ENCODE measurements at places on chromosomes 1 and 21.

DNA sequence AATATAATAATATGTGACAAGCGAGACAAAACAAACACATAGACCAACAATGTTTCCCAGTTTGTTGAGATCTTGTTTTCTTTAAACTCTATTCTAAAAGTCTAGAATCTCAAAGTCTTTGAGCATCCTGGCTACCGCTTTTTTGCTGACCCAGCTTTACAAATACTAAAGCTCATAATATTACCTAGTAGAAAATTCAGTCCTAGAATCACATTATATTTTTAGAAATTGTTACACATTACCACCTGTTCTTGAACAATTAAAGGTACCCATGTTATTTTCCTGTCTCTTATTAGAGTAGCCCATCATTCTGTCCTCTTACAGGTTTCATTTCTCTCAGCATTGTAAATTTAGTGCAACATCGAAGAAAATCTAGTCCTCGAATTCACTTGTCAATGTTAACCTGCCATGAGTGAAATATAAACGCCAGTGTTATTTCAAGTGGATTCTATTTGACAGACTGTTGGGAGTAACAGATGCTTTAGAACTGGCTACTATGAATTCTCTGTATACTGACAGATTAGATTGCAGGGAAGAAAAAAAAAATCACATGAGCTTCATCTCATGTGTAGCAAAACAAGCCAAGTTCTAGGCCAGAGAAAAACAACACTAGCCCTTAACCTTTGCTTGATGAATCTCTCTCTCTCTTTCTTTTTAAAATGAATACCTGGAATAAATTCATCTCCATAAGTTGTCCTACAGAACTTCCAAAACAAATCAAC lies 851.2 kb upstream of the ADAMTS5 start:
- DNase-seq, result no peak

GRCh38 chr1:194929357-194929756 lies 1678.9 kb downstream of the KCNT2 start:
- no peak for DNase-seq

GRCh38 chr1:207486198-207486597 lies 9.8 kb upstream of the CR1 start:
- no peak for DNase-seq

DNA sequence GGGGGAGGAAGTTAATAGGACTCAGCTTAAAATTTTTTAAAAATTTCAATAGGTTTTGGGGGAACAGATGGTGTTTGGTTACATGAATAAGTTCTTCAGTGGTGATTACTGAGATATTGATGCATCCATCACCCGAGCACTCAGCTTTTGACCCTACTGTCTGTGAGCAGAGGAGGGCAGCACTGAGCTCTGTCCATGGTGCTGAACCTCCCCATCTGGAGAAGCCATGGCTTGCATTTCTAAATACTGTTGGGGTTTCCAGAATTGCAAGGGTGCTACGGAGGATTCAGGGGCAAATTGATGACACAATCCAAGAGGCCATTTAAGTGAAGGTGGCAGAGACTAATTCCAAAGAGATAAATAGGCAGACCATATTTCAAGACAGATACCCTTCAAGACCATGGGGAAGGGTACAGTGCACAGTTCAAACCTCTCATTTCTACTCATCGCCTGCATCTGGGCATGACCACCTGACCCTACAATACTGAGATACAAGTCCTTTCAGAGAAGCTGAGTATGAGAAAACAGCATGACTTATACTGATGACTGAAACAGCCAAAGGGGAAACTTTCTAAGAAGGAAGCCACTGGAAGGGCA lies 17.2 kb downstream of the SYT2 start:
- peak; percentile 45 for DNase-seq

DNA sequence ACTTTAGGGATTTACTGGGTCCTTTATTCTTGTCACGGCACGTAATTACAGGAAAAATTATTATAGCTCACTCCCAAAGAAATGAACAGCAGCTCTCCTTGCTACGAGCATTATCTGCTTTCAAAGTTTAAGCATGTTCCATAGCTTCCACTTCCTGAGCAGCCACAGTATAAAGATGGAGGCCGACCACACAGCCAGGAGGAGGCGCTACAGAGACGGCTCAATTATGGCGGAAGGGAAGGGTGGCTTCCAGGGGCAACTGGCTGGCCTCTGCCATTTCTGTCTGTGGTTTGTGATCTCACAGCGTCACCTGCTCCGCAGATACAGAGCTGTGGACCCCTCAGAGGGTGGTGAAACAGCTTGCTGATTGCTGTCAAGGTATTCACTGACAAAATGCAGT lies 212.3 kb upstream of the GREM2 start:
- DNase-seq, result no peak

GRCh38 chr1:27257155-27257554 lies 22.7 kb downstream of the WDTC1 start:
- no peak for DNase-seq

GRCh38 chr1:81950037-81950436 lies 149.3 kb downstream of the ADGRL2 start:
- DNase-seq, result no peak

DNA sequence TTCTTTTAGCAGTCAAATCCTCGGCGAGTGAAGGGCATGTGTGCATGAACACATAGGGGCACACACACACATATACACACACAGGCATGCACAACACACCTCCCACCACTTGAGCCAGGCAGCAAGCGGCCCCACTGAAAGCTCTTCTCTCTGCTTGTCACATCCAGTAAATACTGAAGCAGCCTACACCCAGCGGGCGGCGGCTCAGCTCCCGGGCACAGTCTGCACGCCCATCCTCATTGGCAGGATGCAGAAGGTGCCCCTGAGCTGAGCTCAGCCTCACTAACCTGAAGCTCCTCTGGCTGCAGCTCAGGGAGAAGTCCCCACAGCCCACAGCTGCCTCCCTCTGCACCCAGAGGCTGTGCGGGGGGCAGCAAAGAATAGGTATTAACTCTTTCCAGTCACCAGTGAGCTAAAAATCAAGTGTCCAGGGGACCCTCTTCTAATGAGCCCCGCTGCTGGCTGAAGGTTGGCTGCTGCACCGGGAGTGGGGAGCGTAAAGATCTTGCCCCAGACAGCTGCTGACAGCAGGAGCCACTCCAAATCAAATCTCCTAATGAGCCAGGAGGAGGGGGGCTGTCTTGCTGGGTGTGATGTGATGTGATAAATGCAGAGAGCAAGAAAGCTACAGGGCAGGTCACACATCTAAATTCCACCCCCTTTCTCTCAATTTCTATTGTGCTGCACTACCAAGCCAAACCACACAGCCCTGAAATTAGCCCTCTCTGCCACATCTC lies 12.5 kb downstream of the RGS8 start:
- no peak for DNase-seq

GRCh38 chr1:203742436-203742835 lies 22.5 kb upstream of the LAX1 start:
- no peak for DNase-seq

- DNase-seq, result no peak
These were observed 12.7 kb upstream of the IFI16 start for GRCh38 chr1:158996998-158997397.

GRCh38 chr1:161427733-161428516 lies 60.2 kb upstream of the CFAP126 start:
- no peak for DNase-seq

DNA sequence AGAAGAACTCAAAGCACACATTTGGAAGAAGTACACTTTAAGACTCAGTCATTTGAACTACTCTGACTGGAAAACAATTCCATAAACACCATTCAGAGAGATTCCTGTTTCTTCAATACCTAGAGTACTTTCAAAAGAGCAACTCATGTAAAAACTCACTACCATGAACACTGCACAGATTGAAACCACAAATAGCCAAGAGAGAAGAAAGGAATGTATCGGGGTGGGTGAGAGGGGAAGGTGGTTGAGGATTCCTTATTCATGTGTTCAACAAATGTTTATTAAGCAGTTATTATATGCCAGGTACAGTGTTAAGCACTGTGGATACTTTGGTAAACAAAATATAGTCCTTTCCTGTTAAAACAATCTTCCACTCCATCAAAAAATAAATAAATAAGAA lies 64.7 kb downstream of the NRIP1 start:
- no peak for DNase-seq

GRCh38 chr1:71804140-71804539 lies 478.2 kb downstream of the NEGR1 start:
- no peak for DNase-seq

- DNase-seq, result peak; percentile 77
These were observed 7.8 kb downstream of the C1orf162 start for GRCh38 chr1:111481387-111482221.

GRCh38 chr1:59554752-59555151 lies 257.9 kb downstream of the FGGY start:
- no peak for DNase-seq

DNA sequence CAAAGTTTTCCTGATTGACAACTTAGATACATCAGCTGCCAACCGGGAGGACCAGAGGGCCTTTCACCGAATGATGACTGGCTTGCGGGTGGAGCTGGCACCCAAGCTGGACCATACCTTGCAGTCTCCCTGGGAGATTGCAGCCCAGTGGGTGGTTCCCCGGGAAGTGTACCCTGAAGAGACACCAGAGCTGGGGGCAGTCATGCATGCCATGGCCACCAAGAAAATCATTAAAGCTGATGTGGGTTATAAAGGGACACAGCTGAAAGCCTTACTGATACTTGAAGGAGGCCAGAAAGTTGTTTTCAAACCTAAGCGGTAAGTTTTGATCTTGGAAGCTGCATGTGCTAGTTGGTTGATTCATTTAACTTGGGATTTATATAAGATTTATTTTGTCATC lies 18.2 kb downstream of the FAM20B start:
- DNase-seq, result no peak

DNA sequence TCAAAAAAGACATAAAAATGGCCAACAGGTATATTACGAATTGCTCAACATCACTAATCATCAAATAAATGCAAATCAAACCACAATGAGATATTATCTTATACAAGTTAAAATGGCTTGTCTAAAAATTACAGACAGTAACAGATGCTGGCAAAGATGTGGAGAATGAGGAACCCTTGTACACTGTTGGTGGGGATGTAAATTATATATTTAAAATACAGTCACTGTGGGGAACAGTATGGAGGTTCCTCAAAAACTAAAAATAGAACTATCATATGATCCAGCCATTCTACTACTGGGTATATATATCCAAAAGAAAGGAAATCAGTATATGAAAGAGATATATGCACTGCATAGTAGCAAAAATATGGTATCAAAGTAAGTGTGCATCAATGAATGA lies 1037.2 kb upstream of the B3GALT2 start:
- peak; percentile 16 for DNase-seq

GRCh38 chr21:15667819-15668218 lies 62.0 kb upstream of the USP25 start:
- no peak for DNase-seq

GRCh38 chr1:51310871-51311613 lies 19.3 kb downstream of the TTC39A start:
- DNase-seq, result peak; percentile 22

DNA sequence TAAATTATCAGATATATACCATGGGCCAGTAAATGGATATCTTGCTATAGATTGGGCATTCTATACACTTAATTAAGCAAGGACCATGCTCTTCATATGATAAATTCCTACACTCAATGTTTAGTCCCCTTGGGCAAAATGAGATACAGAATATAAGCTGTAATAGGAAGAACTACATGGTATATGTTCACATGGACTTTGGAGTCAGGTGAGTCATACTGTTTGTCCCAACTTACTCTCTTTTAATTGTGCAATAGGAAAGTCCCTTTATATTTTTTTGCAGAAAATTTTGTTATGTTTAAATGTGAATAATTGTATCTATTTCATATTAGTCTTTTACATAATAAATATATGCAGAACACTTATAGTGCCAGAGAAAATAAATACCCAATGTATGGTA lies 820.2 kb upstream of the ADAMTS5 start:
- DNase-seq, result no peak

GRCh38 chr21:26385721-26386120 lies 187.4 kb downstream of the CYYR1 start:
- no peak for DNase-seq

DNA sequence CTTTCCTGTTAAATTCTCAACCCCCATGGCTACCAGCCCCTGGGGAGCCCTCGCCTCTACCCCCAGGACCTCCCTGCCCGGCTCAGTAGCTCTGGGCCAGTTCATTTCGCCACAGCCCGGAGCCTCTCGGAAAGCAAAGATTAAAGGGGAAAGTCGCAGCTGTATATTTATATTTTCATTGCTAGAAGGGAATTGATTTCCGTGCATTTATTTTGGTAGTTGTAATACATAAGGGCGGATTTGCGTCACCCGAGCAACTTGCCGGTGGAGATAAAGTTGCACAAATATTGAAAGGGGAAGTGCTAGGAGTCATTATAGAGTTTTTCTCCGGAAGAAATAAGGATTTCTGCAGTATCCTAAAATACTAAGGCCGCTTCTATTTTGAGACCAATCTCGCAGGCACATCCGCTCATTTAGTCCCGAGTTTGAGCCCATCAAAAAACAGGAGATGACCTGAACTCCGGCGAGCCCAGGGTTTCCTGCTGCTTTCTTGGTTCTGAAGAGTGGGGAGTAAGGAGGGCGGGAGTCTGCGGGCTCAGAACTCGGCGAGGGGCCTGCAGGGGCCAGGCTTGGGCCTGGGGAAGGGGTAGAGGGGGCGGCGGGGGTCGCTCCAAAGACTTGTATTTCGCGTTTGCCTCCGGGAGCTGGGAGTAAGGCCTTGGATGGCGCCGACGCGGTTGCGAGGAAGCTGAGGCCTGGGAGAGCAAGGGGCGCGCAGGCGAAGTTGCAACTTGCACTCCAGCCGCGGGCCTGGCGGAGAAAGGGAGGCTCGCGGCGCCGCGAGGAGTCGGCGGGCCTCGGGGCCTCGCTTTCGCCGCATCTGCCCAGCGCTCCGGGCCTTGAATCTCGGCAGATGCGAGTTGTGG lies 2.5 kb upstream of the HLX start:
- DNase-seq, result peak; percentile 62

GRCh38 chr1:30197639-30198450 lies 525.5 kb downstream of the MATN1 start:
- no peak for DNase-seq

DNA sequence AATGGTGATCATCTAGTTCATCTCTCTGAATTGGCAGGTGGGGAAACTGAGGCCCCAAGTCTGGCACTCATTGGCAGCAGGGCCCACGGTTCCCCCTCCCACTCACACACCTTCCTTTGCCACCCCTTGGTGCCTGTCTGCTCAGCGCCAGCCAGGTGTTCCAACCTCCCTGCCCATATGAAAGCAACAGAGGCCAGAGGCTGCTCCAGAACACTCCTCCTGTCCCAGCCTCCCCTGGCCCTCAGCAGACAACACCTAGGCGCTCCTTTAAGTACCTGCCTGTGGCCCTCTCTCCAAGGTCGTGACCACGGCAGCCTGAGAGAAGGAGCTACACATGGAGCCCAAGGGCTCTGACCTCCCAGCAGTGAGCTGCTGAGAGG lies 362.3 kb upstream of the VAMP3 start:
- no peak for DNase-seq

GRCh38 chr1:99603699-99604560 lies 42.0 kb upstream of the PALMD start:
- no peak for DNase-seq

- no peak for DNase-seq
These were observed 399.0 kb downstream of the KCNT2 start for GRCh38 chr1:196209265-196209664.

- no peak for DNase-seq
These were observed 51.9 kb upstream of the FMOD start for GRCh38 chr1:203402629-203403337.

All from bone marrow (tissue), 2 donors.